ENCODE measurements at places on chromosomes 7 and 10.
A peak's percentile ranks its signal among the peaks of the same experiment; 100 is the strongest.

DNA sequence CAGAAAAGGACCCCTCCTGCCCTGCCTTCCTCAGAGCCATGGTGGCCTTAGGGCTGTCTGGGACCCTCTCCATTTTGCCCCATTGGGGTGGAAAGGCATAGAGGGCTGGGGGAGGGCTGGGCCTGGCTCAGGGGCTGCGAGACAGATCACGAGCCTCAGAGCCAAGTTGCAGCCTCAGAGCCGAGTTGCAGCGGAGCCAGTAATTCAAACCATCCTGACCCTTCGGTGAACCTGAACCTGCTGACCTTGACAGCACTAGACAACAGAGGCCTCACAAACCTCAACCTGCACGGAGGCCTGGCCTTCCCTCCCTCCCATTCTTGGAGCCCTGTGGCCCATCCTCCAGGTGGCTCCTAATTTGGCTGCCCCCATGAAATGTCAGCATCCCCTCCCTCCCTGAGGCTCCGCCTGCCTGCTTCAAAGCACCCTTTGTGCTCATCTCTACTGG lies 45.4 kb downstream of the PAX2 start:
- DNase-seq: no peak

GRCh38 chr10:127993056-127993690 lies 86.3 kb downstream of the PTPRE start:
- no peak for DNase-seq

DNA sequence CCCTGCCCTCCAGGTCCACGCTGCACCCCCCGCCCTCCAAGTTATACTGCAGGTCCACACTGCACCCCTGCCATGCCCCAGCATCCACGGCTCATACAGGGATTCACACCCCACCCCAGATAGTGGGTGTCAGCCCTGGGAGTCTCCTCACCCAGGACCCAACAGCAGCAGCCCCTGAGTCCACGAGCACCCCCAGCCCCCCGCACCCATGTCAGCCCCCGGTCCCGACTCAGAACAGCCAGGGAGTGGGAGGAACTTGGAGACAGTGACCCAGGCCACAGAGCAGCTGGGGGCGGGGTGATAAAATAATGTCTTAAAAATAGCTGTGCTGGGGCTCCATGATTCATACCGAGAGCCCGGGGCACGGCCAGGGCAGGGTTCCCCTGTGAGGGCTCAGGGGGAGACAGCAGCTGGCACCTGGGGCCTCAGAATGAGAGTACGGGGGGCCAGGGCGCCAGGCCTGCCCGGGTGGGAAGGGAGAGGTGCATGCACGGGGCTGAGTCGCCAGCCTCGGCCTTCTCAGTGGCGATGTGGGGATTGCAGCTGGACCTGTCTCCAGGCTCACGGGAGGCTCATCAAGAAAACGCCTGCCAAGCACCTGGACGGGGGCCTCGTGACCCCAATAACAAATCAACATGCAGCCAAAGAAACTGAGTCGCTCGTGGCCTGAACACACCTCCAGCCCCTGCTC lies 29.8 kb downstream of the ADAP1 start:
- peak; percentile 74 for DNase-seq

DNA sequence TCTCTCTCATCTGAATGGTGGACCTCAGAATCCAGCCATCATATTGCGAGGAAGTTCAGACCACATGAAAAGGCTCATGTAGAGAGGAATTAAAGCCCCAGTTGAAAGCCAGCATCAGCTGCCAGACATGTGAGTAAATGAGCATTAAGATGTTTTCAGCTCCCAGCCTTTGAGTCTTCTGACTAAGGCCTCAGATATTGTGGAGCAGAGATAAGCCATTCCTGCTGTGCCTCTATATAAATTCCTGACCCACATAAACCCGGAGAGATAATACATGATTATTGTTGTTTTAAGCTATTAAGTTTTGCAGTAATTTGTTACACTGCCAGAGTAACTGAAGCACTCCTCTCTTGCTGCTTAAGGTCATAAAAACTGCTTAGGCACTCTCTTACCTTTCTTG lies 14.6 kb downstream of the FAM149B1 start:
- no peak for DNase-seq

DNA sequence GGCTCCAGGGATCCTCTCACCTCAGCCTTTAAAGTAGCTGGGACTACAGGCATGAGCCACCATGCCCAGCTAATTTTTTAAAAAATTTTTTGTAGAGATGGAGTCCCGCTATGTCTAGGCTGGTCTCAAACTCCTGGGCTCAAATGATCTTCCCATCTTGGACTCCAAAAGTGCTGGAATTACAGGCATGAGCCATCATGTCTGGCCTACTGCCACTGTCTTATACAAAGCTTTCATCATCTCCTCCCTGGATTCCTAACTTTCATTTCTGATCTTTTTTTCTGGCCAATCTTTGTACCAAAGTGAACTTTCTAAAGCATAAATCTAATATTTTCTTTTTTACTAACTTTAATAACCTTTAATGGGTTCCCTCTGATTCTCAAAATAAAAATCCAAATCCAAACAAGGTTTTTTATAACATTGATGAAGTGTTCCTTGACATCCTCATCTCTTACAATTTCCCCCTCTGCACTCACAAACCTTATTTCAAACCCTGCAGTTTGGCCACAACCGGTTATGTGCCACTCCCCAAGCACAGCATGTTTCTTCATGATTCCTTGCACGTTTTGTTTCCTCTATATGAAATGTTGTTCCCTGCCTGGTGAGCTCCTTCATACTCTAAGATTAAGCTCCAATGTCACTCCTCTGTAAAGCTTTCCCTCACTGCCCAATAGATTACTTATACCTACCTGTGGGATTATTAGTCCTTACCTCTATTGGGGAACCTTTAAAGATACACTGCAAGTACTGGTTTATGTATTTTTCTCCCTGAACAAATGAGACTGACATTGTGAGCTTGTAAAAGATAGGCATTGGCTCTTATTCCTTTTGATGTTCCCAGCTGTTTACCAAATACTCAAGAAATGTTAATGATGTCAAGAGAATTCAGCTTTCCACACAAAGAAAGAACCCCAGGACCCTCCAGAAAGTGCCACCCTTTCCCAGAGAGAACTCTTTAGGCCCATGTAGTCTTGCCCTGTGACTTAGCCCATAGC lies 101.7 kb downstream of the HOXA1 start:
- DNase-seq: no peak
